ENCODE measurements at places on chromosomes 16 and 17. TPM values are rescaled to one million over a fixed set of nuclear protein-coding genes. Genes with fewer than 3 reads are reported as not detected.
A peak's percentile ranks its signal among the peaks of the same experiment; 100 is the strongest.

DNA sequence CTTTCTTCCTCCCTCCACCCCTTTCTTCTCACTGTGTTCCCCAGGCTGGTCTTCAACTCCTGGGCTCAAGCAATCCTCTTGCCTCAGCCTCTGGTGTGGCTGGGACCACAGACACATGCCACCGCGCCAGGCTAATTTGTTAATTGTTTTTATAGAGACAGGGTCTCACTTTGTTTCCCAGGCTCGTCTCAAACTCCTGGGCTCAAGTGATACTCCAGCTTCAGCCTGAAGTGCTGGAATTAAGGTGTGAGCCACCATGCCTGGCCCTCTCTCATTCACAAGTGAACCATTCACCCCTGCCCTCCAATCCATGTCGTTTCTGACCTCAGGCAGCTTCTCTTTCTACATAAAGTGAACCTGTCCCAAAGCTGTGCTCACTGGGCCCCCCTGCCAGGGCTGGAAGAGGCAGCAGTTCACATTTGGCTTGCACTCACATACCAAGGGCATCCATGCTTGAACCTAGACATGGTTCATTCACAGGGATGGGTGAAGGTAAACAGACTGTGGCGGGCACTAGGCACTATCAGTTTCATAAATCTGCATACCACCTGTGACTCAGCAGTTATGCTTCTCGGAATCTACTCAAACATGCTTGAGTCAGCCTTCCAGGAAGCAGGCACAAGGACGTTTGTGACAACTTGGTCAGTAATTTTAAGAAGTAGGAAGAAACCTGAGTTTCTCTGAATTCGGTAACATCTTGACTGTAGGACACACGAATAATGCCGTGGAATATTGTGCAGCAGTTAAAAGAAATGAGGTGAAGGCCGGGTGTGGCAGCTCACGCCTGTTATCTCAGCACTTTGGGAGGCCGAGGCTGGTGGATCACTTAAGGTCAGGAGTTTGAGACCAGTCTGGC is 6.0 kb upstream of the RNF213 start:
- peak; percentile 90 for DNase-seq

The MPP2 gene
- total RNA-seq, result 0.37 TPM

GRCh38 chr16:26913851-26914250 is 152.9 kb upstream of the C16orf82 start:
- DNase-seq, result no peak

GRCh38 chr17:12422651-12423050 is 243.0 kb upstream of the MYOCD start:
- DNase-seq, result no peak

The AURKB gene
- 161 TPM for total RNA-seq

The CRHR1 gene
- total RNA-seq, result not detected

The NOMO2 gene
- 96.3 TPM for total RNA-seq

DNA sequence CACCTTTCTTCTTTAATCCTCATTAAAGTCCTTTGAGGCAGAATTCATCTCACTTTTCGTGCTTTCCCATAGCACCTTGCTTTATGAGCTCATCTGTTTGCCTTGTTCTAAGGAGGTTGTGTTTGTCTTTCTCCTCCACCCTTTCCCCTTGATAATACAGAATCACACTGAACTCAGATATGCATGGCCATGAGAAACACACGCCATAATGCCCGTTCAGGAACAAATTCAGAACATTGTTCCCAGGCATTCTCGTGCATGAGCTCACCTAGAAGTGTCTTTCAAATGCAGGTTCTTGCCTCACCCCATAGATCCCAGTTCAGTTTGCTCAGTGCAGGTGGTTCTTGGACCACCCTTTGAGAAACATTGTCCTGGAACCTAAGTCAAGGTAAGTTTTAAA is 71.1 kb downstream of the TMEM114 start:
- DNase-seq, result no peak

The DYNLL2 gene
- total RNA-seq, result 14.4 TPM

The TLCD1 gene
- total RNA-seq, result 28.8 TPM

DNA sequence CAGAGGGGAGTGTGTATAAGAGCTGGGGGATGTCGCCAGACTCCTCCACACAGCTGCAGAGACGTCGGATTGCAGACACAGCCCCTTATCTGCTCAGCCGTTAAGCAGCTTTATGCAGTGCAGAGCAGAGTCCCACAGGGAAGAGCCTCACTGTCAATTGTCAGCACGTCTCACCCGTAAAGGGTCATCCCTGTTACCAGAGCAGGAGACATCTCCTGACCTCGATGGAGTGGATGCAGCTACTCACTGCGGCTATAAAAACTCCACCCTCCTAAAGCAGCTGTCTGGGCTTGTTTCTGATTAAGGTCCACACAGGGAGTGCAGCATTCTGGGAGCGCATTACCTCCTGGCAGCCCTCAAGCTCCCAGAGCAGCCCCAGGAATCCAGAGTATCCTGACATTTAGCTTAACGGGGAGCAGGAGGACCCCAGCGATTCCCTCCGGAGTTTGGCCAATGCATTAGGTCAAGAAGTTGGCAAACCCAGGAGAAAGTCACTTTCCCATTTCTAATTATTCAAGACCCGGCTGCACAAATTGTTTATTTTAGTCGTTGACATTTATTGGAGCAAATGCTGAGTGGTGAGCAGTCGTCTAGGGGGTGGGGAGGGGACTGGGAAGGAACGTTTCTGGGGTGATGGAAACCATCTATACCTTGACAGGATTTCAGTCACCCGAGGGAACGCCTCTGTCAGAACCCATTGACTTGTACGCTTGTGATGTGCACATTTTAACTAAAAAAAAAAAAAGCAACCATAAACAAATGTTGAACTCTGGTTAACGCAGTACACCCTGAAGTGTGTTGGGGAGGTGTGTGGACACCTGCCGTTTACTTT is 100.0 kb upstream of the ZNF469 start:
- no peak for DNase-seq

DNA sequence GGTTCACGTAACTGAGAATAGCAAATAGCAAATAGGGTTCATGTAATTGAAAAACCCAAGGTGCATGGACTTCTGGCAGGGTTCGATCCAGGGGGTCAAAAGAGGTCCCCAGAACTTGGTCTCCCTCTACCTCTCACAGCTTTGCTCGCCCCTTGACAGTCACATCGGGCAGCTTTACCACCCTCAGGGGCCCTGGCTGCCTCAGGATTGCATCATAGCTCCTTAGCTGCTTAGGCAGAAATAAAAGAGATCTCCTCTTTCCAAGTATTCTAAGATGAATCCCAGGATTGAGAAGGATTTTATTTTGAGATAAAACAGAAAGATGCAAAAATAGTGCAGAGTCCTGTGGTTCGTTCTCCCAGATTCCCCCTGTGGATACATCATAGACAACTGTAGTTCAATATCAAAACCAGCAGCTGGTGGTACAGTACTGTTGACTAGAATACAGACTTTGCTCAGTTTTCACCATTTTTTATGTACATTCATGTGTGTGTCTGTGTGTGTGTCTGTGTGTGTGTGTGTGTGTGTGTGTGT is 12.8 kb downstream of the ADGRG3 start:
- DNase-seq, result no peak

GRCh38 chr17:64662774-64663367 is 764 bp upstream of the SMURF2 start:
- no peak for DNase-seq

DNA sequence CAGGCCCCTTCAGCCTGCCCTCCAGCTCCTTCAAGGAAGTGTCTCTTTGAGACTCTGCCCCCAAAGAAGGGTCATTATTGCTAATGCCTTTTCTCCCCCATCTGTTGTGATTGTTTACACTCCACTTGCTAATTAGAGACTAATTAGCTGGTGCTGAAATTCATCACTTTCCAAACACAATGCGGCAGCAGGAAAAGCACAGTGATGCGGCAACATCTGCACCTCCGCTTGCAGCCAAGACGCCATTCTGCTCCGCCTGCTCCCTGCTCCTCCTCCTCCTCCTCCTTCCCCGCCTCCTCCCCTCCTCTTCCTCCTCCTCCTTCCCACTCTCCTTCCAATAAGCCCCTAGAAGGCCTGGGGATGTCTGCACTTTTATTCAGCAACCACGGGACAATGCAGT is 110.5 kb downstream of the SDK2 start:
- DNase-seq, result no peak

The SSTR5 gene
- total RNA-seq, result not detected

GRCh38 chr17:57286399-57287105 is 30.2 kb downstream of the MSI2 start:
- DNase-seq, result no peak

- no peak for DNase-seq
Measured at GRCh38 chr17:27788919-27789318, 11.4 kb downstream of the NOS2 start.

GRCh38 chr17:16483021-16483645 is 8.9 kb downstream of the LRRC75A start:
- DNase-seq, result no peak

DNA sequence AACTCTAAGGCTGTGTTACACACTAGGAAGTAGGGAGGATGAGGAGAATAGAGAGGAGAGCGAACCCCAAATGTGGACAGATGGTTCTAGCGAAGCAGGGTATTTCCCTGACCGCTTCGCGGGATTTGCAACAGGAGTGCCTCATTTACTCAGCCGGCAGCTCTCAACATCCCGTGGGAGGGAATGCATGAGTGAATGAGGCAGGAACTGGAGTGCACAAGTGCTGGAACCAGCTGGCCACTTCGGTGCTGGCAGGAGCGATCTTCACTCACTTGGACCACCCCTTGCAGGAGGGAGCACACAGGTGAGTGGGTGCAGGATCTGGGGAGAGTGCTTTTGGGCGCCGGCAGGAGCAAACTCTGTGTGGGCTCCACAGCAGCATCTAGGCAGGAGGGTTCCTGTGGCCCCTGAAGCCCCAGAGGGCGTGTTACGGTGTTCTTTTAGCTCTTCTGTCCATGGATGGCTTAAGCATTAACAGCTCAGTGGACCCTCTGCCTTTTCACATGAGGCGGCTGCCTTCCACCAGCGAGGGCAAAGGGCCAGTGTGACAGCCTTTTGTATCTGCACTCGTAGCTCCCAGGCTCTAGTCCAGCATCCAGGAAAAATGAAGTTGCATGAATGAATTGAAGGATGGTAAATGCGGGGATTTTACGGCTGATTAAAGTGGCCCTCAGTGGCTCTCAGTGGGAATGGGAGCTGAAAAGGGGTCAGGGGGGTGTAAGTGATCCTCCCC is 17.4 kb upstream of the ZNHIT3 start:
- DNase-seq, result no peak

The AIPL1 gene
- total RNA-seq, result not detected

- DNase-seq, result no peak
Measured at GRCh38 chr16:9578459-9578858, 487.0 kb downstream of the HAPSTR1 start.

The HS3ST2 gene
- total RNA-seq, result not detected

DNA sequence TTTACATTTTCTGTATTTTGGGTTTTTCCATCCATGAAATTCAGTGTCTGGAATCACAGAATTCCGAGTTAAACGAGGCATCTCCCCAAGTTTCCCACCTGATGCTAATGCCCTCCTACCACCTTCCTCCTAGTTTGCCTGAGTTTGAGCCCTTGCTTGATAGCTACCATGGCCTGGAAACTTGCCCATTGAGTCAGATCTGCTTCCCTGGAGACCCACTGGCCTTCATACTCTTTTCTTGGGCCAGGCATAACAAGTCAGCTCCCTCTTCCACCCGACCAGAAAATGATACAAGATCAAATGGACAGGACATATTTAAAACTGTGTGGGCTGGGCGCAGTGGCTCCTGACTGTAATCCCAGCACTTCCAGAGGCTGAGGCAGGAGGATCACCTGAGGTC is 10.2 kb downstream of the SETD1A start:
- DNase-seq, result no peak

DNA sequence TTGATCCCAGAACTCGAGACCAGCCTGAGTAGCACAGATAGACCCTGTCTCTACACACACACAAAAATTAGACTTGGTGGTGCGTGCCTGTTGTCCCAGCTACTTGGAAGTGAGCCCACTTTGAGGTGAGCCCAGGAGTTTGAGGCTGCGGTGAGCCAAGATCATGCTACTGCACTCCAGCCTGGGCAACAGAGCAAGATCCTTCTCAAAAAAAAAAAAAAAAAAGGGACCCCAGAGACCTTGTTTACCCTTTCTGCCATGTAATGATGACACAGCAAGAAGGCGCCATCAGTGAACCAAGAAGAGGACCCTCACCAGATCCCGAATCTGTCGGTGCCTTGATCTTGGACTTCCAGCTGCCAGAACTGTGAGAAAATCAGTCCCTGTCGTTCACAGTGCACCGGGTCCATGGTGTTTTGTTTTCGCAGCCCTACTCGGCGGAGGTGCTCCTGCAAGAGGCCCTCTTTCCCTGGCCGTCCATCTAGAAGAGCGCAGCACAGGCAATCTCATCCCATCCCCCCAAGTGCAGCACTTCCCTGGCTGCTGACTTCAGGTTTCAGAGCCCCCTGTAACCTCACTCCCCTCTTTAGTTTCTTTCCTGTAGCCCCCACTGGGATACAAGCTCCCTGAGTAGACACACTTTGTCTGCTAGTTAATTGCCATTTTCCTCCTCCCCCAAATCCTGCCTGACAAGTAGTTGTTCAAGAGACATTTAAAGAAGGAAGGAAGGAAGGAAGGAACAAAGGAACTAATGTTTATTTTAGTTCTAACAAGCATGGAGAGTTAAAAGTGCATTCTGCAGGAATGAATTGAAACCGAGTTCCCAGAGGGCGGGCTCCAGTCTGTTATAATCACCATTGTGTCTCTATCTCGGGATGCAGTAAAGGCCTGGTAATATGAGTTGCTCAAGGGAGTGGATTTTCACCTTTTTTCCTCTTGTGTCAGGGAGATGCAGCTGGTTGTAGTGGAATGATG is 115.3 kb downstream of the SNX29 start:
- DNase-seq, result no peak

DNA sequence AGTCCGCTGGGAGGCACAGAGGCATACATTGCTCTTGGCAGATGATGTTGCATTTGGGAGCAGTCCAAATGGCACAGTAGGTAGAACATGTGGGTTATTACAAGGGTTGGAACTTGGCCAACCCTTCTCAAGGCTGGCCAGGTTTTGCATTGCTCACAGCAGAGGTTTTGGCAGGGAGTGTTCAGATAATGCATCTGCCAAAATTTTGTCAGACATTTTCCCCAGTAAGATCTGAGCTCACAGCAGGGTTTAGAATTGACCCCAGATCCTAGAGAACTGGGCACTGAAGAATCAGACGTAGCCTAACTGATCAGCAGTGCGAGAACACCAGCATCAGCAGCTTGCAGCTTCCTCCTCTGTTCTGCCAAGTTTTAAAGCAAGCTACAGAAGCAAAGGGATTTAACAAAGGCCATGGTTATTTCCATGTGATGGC is 468.8 kb upstream of the KIF2B start:
- peak; percentile 8 for DNase-seq

DNA sequence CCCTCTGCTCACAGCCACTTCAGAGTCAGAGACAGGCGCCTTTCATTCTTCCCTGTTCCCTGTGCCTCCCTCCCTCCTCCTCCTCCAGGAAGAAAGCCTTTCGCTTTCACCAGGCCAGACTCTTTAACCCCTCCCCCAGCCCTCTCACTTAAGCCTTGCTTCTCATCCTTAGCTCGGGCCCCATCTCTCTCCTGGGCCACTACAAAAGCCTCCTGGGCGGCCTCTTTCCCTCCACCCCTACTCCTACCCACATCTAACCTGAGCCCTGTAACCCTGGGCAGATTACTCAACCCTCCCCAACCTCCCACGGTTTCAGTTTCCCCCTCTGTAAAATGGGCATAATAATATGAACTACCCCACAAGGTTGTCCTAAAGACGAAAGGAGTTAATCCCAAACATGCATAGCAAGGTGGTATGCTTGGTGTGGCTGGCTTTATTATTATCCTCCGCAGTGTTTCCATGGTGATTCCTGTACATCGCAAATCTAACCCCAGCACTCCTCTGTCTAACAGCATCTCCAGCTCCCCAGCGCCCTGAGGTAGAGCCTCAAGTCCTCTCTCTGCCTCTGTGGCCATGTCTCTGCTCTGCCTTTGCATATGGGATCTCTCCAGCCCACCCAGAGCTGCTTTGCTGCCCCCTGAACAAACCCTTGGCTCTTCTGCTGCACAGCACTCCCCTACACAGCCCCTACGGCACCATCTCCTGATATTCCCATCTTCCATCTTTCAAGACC is 17.7 kb downstream of the PIMREG start:
- DNase-seq, result no peak

The RNU2-1 gene
- not detected for total RNA-seq

All from HT1080 (cell line).